Smooth muscle cell of the umbilical artery (primary cell): ENCODE measurements at places on chromosomes 1 and 21. TPM values are rescaled to one million over a fixed set of nuclear protein-coding genes. Genes with fewer than 3 reads are reported as not detected.

IFFO2 gene
- 10.4 and 22.0 TPM in 2 replicates for total RNA-seq

OR2T29 gene
- total RNA-seq: not detected in 2 replicates

WNT2B gene
- total RNA-seq: 0.89 and 3.0 TPM in 2 replicates

TBX19 gene
- total RNA-seq: 0.60 and 0.89 TPM in 2 replicates

OR2L13 gene
- total RNA-seq: not detected in 2 replicates

BRDT gene
- total RNA-seq: not detected in 2 replicates

NDUFS5 gene
- 545 and 622 TPM in 2 replicates for total RNA-seq

CCDC27 gene
- total RNA-seq: not detected in 2 replicates

S100A12 gene
- total RNA-seq: not detected in 2 replicates

SMIM1 gene
- 1.2 and 7.4 TPM in 2 replicates for total RNA-seq

NEGR1 gene
- total RNA-seq: 14.0 and 22.6 TPM in 2 replicates

TNFAIP8L2 gene
- not detected in 2 replicates for total RNA-seq

FCMR gene
- total RNA-seq: not detected in 2 replicates

SPATA1 gene
- total RNA-seq: 0.59 TPM in 1 of 2 replicates, not detected in the other

PRAMEF1 gene
- total RNA-seq: not detected in 2 replicates

GJA8 gene
- total RNA-seq: not detected in 2 replicates

KRTAP15-1 gene
- not detected in 2 replicates for total RNA-seq

RCSD1 gene
- total RNA-seq: not detected in 2 replicates

SAMSN1 gene
- total RNA-seq: not detected in 2 replicates

NR1I3 gene
- total RNA-seq: not detected in 2 replicates

PITHD1 gene
- total RNA-seq: 35.3 and 36.8 TPM in 2 replicates

PPFIA4 gene
- total RNA-seq: 20.9 and 24.6 TPM in 2 replicates

SPRR2F gene
- not detected in 2 replicates for total RNA-seq

CELA3B gene
- total RNA-seq: not detected in 2 replicates

LCE1E gene
- 0.42 TPM in 1 of 2 replicates, not detected in the other for total RNA-seq

AMY1B gene
- not detected in 2 replicates for total RNA-seq

CFHR1 gene
- 0.18 and 0.30 TPM in 2 replicates for total RNA-seq

CFHR4 gene
- not detected in 2 replicates for total RNA-seq

FCN3 gene
- not detected in 2 replicates for total RNA-seq

ATP5PF gene
- 41.3 and 48.7 TPM in 2 replicates for total RNA-seq

TSPAN1 gene
- total RNA-seq: 0.30 TPM in 1 of 2 replicates, not detected in the other

FMO2 gene
- total RNA-seq: not detected in 2 replicates

OR6K2 gene
- not detected in 2 replicates for total RNA-seq

LCE3E gene
- not detected in 2 replicates for total RNA-seq

MYOCOS gene
- total RNA-seq: 0.09 TPM in 1 of 2 replicates, not detected in the other

CD34 gene
- 0.05 and 0.30 TPM in 2 replicates for total RNA-seq

EPHA8 gene
- not detected in 2 replicates for total RNA-seq

TRAF3IP3 gene
- not detected in 2 replicates for total RNA-seq

GJA5 gene
- 0.42 and 0.59 TPM in 2 replicates for total RNA-seq

ADCY10 gene
- 0.05 and 0.30 TPM in 2 replicates for total RNA-seq

ANP32E gene
- total RNA-seq: 19.0 and 28.4 TPM in 2 replicates
